ENCODE measurements at places on chromosomes 2 and 18.

GRCh38 chr2:223100061-223100511 is 48.1 kb downstream of the KCNE4 start:
- DNase-seq: no peak

DNA sequence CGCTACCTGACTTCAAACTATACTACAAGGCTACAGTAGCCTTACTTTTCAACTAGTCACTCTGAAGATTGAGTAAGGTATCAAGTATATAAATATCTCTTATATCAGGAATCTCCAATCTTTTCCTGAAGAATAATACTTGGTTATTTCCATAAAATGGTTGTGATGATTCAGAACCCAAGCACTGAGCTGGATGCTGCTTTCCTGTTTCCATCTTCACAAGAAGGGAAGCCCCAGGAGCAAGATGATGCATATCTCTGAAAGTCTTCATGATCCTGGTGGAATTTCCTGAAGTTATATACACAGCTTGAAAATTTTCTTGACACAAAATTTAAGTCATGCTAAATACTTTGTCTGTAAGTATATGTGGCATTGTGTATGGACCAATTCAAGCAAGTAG is 243.9 kb upstream of the TANK start:
- DNase-seq: no peak

DNA sequence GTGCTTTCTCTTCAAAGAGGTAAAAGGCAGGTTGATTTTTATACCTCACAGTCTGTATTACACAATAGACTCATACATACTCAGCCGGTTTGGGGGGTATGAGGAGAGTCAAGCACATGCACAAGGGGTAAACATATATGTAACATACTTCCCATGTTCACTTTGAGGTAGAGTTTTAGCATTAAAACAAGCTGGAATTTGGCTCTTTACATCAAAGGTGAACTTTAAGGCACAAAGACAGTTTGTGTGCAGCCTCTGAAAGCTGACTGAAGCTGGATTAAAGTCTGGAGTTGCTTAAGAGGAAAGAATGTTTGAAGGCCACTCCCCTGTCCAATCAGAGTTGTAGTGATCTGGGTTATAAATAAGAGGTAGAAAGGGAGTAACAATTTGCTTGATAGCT is 282.0 kb downstream of the DPP10 start:
- DNase-seq: no peak

DNA sequence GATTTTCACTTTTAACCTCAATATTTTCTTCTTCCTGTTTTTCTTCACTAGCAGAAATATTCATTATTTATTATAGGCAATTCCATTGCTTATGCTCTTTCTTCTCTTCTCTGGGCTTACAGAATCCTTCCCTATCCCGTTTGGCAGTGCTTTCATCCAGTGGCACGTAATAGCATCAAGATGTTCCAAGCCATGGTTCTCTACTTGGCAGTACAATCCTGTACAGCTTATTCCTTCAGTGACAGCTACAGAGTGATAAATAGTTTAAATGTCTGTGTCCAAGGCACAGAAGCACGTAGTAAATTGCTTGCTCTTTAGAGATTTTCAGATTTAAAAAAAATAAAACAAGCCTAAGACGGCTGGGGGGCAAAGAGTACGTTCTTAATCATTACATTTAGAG is 1964.3 kb downstream of the SUCLG1 start:
- DNase-seq: no peak

GRCh38 chr18:55227771-55228170 is 268.5 kb upstream of the CCDC68 start:
- no peak for DNase-seq
